ENCODE measurements at places on chromosomes 2 and 18.

GRCh38 chr2:7010391-7011054 is 93.3 kb downstream of the RNF144A start:
- no peak for DNase-seq

DNA sequence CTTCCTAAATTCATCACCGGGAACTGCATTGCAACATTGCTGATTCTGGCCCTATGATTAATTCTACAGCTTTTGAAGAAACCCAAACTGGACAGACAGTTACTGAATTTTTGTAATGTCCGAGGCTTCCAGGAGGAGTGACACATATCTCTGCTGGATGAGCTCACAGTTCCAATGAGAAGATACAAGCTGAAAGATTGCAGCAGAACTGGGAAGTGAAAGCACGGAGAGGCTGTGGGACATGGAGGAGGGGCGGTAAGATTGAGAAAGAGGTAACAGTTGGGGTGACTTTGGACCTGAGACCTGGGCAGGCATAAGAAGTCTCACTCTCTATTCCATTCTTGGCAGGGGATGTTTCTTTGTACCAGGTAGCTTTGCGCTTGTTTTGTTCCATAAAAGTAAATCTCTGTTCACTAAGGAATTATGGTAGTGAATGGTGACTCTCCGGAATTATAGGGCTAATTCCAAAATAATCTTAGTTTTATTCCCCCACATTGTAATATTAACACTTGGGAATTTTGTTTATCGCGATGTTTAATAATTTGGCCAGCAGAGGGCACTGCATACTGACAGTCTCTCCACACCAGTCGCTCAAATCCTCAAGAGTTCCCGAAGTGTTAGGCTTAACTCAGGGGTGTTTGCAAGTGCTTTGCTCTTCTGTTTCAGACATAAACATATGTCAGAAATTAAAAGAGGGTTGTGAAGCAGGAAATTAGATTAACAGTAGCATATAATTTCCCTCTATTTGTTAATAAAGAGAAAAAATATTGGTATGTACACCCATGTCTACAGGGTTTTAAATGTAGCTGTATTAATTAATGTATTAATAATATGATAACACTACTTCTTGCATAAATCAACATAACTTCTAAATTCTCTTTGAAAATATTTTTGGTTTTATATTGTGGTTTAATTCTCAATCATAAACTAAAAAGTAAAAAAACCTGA is 201.4 kb downstream of the SOCS6 start:
- DNase-seq = peak; percentile 20

- DNase-seq = no peak
Measured at GRCh38 chr18:4256766-4257417, 198.2 kb downstream of the DLGAP1 start.

GRCh38 chr18:67766930-67767329 is 250.4 kb upstream of the DSEL start:
- no peak for DNase-seq

DNA sequence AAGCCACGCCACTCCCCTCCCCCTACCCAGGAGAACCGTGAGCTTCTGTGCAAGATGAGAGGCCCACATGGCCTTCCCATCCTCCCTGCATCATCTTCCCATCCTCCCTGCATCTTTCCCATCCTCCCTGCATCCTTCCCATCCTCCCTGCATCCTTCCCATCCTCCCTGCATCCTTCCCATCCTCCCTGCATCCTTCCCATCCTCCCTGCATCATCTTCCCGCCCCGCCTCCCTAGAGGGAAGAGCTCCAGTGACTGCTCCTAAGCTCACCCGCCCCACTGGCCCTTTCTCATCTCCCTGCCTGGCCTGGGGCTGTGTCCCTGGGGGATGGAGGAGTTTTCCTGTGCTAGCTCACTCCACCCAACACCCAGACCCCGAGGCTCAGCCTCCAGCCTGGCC is 93.3 kb upstream of the ASAP2 start:
- no peak for DNase-seq

- DNase-seq = no peak
Measured at GRCh38 chr2:235008584-235009044, 56.8 kb downstream of the SH3BP4 start.

DNA sequence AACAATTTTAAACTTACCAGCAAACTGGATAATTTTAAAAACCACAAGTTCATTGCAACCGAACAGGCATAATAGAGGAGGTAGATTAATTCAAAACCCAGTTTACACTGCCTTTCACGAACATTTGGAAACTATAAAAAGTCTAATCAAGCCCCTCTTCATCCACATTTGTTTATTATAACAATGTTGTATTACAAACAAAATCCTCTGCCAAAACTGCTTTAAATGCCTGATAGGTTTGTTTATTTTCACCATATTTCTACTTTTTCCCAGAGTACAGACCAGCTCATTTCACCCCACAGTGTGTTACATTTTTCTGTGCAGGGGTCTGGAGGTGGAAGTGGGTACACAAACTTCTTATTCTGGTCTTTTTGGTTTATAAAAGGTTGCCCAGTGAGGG is 184.2 kb downstream of the OSR1 start:
- no peak for DNase-seq

DNA sequence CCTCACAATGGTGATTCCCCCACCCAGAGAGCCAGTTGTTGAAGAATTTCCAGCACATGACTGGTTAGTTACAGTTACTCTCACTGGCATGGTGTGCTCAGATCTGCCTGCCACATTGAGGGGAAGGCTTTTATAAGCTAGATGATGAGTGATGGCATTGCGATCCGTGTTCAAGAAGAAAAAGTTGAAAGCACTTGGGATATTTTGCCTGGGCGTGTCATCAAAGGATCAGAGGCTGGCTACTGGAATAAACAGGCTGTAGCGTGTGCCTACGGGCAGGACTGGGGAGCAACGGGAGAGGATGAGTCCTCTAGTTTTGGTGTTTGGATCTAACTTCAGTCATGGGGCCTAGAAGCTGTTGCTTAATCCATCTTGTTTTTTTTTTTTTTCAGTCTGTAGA is 175.0 kb downstream of the SETBP1 start:
- no peak for DNase-seq

DNA sequence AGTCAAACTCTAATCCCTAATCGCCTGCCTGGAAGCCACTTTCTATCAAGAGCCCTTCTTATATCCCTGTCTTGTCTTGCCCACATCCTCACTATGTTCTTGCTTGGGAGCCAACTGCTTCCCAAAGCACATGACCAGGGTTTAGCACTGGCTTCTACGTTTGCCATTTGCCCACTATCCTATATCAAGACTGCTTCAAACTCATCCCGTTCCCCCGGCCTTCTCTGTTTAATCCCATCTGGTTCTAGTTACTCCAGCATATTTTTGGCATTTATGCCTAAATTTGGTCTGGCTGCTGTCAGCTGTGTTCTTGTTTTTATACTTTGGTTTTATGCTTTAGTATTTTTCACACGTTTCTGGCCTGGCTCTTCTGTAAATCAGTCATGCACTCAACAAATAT is 40.2 kb downstream of the POLR1A start:
- no peak for DNase-seq

DNA sequence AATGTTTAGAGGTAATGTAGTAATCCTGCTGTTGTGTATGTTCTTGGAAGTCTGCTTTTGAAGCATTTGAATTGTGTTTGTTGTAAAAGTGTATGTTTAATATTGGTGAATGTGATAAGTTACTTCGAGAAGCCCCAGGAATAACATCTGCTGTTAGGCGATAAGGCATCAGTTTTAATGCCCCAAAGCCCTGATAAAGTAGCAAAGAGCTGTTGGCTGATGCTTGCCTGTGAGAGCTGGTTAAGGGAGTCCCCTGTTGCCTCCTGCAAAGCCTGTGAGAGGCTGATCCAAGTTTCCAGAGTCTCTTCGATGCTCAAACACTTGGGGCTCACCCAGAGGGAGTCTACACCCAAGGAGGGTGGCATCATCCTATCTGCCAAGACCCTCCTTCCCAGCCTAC is 110.3 kb downstream of the RNF152 start:
- DNase-seq = no peak

- no peak for DNase-seq
Measured at GRCh38 chr18:35174745-35175144, 66.1 kb upstream of the ZNF397 start.

DNA sequence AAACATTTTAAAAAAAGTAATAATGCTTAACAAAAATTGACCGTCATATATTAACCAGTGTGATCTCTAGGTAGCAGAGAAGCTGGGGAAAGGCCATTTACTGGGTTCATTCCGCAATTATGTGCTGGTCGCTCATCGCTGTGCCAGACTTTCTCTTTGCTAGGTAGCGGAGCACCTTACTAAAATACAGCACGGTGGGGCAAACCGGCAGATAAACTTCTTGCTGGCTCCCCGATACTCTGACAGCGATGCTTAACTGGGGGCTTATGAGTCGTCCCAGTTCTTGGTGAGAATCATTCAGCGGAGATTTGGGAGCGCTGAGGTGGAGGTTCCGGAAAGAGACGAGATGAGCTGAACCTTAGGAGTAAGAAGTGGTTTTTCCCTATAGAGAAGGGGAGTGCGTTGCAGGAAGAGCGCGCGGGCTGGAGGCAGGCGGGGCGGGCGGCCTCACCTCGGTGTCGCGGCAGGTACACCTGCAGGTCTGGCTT is 605 bp downstream of the C2orf68 start:
- peak; percentile 32 for DNase-seq

DNA sequence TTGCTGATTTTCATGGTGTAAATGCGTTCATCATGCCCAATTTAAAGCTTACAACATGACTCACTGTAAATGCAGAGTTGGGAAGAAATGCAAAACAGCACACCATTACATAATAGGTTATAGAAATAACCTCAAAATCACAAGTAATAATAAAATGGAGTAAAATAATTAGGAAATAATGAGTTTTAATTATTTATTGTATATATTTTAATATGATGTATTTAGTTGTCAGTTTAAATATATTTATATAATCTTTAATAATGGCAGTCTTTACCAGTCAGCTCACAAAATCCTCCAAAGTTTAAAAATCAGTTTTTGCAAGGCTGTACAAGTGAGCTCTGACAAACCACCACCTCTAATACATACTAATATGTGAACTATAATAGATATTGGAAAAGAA is 180.2 kb downstream of the RND3 start:
- no peak for DNase-seq

DNA sequence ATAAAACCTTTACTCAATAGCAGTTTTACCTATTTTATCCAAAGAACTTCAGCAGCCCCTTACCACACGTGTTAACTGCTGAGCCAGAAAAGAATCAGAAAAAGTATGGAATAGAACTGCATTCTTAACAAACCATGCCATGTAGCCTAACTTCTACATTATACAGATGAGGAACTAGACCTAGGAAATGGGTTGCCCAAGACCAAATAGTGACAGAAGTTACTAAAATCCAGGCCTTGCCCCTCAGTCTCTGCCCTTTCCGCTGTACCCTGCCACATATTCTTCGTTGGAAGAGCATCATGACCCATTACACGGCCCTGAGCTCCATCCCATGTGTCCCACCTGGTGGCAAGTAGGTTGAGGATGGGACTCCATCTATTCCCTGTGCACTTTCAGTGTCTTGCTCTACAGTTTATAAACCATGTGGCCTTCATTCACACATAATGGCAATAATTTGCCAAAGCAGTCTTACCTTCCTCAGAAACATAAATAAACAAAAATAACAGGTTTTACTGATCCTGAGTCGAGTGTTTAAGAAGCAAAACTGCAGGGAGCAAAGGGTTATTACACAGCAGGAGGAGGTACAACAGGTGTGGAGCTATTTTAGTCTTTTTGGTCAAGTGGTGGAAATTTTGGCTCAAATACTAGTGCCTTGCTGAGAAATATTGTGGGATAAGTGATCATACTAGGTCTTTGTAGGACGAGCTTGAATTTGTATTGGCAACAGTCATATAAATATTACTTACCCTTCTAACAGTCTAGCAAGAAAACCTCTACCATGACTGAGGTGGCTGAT is 46.5 kb downstream of the HNRNPLL start:
- DNase-seq = no peak

GRCh38 chr18:46756559-46757201 is at the start of gene ST8SIA5:
ST8SIA5 (minus strand) TSS chr18:46757053; CDS start chr18:46756508, 545 bp downstream.
- DNase-seq = peak; percentile 20

Measured in stimulated activated CD4-positive, alpha-beta T cell treated with anti-CD3 and anti-CD28 coated beads, Interleukin-2, amount 100 ng/mL, for 24 hours (primary cell).